Gastroesophageal sphincter (tissue), 4 donors: ENCODE measurements at places on chromosomes 4 and X.
A peak's percentile ranks its signal among the peaks of the same experiment; 100 is the strongest.

DNA sequence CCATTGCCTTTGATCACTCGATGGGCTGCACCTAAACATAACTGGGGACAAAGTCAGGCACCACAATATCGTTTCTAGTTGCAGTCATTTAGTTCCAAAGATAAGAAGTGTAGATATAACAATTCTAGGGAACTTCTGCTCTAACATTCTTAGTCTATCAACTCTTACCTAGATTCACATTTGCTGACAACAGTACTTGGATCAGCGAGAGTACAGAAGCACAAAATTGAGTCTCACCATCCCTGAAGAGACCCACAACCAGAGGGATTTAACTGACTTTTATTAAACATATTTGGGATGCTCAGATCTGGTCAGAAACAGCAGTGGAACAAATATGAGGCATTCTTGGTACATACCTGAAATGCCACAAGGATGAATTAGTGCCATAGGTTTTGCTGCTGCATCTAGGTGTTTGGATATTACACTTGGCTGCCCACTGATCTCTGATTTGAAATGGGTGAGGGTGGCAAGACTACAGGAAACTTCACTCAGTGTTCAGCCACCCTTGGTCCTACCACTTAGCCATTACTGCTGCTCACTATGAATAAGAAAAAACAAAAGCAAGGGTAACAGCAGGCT lies 28.9 kb upstream of the HUWE1 start:
- H3K27ac ChIP-seq: no peak overlapping the region
- no peaks in the 10 kb centered on the region for H3K27me3 ChIP-seq

DNA sequence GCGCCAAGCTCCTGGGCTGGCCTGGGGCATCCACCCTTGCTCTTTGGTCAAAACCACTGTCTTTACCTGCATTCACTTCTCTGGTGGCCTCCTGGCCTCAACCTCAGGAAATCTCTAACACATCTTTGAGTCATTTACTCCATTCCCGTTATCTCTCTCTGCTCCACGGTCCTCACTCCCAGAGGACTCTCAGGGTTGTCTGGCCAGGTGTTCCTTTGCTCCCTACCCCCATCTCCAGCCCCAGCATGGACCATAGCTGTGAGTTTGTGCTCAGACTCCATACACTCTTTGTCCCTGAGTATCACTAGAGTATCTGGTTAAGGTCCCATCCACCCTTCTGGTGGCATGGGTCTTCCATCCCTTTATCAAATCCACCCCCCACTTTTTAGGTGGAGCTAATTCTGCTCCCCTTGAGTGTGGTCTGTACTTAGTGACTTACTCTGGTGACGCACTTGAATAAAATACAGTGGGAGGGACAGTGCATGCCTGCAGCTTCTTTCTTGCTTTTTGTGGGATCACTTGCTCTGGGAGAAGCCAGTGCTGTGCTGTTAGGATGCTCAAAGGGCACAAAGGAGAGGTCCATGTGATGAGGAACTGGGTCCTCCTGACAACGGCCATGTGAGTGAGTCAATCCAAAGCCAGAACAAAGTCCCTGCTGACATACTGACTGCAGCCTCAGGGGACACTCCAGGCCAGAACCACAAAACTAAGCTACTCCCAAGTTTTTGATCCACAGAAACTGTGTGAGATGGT lies 44.3 kb downstream of the IGFBP7 start:
- ATAC-seq: no peak
- no peaks in the 10 kb centered on the region for H3K36me3 ChIP-seq
- H3K27ac ChIP-seq: peak overlapping the region; percentile 3
- peaks cover 77% of the 10 kb centered on the region for H3K4me1 ChIP-seq

DNA sequence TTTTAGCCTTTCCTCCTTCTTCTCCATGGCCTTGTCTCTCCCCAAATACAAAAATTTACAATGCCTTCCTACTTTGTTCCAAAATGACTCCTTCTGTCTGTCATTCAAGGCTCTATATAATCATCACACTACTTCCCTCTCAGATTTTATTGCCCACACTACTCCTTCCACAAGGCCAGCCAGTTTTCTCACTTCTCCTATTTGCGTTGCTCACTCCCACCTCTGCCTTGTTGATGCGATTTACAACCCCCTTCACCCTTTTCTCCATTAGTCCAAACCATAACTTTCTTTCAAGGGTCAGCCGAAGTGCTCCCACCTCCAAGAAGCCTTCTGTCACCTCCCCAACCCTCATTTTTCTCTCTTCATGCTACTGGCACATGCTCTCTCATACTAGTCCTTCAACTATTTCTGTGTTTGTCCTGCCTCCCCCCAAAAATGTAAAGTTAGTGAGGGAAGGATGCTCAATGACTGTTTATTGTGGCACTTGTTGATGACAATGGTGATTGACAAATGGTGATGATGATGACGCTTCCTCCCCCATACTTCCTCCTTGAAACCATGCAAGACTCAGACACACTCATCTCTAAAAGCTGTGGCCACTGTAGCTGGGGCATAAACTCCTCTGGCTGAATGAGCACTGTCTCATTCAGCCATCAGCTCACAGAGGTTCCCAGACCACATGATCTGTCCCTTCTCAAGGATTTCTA lies 2.7 kb upstream of the XKRX start:
- H3K4me1 ChIP-seq: no peaks in the 10 kb centered on the region
- no peak overlapping the region for H3K4me3 ChIP-seq
- H3K27ac ChIP-seq: no peak overlapping the region
- ATAC-seq: no peak
- H3K36me3 ChIP-seq: no peaks in the 10 kb centered on the region
- H3K27me3 ChIP-seq: no peaks in the 10 kb centered on the region

DNA sequence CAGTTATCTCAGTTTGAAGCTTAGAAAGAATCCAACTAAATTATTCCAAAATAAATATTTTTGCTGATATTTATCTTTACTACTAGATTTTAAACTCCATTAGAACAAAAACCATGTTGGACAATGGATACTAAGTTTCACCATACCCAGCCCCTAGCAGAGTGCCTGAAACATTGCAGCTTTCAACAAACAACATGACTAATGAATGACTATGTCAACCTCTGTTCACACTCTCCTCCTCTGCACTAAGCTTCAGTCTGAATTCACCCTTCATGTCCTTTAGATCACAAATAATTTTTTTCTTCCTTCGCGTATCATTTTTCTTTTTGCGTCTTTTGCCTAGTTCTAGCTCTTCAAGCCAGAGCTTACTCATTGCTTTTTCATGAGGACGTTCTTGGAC lies 315.2 kb downstream of the PCDH10 start:
- H3K27me3 ChIP-seq: no peaks in the 10 kb centered on the region
- H3K4me1 ChIP-seq: no peaks in the 10 kb centered on the region
- no peak for ATAC-seq
- no peak overlapping the region for H3K4me3 ChIP-seq

DNA sequence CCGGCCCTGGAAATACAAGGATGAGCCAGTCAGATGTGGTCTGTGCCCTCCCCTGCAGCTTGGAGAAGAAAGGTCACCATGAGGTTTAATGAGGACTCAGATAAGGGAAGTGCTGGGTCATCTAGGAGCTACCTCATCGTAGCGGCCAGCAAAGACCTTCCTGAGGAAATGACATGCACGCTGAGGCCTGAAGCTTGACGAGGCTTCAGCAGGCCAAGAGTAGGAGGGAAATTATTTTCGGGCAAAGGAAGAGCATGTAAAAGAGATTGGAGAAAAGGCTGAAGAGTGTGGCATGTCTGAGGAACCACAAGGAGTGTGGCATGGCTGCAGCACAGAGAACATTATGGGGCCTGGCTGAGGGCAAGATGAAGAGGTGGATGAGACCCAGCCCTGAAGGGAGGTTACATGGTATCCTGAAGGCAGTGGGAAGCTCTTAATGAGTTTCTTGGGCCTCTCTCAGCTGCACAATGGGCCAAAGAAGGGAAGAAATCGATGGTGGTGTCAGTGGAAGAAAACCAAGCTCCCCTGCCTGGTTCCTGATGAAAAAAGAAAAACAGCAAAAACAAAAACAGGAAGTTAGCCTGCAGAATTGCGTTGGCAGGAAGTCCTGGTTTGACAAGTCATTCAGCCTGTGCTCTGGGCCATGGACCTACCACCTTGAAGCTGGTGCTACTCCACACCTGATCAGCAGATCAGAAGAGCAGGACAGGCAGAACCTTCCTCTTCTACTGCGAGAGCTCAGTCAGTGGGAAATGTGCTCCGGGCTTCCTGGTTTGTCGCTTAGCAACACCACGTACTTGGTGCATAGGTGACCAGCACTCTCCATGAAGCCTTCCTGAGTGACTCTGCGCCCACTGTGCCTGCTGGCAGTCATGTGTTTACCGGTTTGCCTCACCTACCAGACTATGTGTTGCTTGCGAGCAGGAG lies 134.5 kb upstream of the KLF3 start:
- H3K4me3 ChIP-seq: no peak overlapping the region
- peak; percentile 34 for ATAC-seq
- no peaks in the 10 kb centered on the region for H3K36me3 ChIP-seq
- no peaks in the 10 kb centered on the region for H3K4me1 ChIP-seq
- no peak overlapping the region for H3K27ac ChIP-seq

DNA sequence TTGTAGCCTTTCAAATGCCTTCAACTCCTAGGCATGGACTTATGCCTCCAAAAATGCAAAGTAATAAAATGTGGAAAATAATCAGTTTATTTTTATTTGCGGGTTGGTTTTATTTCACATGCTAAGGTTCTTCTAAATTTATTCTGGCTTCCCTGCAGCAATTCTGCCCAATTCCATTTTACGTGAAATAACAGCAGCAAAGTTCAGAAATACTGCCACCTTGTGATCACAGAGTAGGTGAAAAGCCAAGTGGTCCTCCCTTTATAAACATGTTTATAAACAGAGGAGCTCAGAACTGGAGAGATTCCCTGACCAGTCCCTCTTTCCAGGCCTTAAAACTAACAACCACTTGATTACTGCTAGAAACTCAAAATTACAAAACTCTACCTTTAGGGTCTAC lies 14.7 kb upstream of the DCHS2 start:
- H3K27ac ChIP-seq: no peak overlapping the region
- peak; percentile 43 for ATAC-seq
- no peak overlapping the region for H3K4me3 ChIP-seq
- H3K27me3 ChIP-seq: no peaks in the 10 kb centered on the region
- no peaks in the 10 kb centered on the region for H3K36me3 ChIP-seq
- no peaks in the 10 kb centered on the region for H3K4me1 ChIP-seq

- no peaks in the 10 kb centered on the region for H3K27me3 ChIP-seq
- no peak overlapping the region for H3K4me3 ChIP-seq
- no peak for ATAC-seq
- H3K4me1 ChIP-seq: no peaks in the 10 kb centered on the region
- no peak overlapping the region for H3K27ac ChIP-seq
These were observed 74.3 kb upstream of the VCX2 start for GRCh38 chrX:8245411-8245810.

DNA sequence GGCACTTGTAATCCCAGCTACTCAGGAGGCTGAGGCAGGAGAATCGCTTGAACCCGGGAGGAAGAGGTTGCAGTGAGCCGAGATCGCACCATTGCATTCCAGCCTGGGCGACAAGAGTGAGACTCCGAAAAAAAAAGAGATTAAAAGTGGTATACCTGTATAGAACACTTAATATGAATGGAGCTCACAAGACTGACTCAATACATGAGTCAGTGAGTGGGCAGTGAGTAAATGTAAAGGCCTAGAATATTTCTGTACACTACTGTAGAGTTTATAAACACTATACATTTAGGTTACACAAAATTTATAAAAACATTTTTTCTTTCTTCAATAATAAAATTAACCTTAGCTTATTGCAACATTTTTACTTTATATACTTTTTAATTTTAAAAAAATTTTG lies 93.8 kb downstream of the CENPC start:
- no peaks in the 10 kb centered on the region for H3K27me3 ChIP-seq
- no peaks in the 10 kb centered on the region for H3K4me1 ChIP-seq
- no peak overlapping the region for H3K4me3 ChIP-seq
- no peak overlapping the region for H3K27ac ChIP-seq
- H3K36me3 ChIP-seq: peaks cover 42% of the 10 kb centered on the region

DNA sequence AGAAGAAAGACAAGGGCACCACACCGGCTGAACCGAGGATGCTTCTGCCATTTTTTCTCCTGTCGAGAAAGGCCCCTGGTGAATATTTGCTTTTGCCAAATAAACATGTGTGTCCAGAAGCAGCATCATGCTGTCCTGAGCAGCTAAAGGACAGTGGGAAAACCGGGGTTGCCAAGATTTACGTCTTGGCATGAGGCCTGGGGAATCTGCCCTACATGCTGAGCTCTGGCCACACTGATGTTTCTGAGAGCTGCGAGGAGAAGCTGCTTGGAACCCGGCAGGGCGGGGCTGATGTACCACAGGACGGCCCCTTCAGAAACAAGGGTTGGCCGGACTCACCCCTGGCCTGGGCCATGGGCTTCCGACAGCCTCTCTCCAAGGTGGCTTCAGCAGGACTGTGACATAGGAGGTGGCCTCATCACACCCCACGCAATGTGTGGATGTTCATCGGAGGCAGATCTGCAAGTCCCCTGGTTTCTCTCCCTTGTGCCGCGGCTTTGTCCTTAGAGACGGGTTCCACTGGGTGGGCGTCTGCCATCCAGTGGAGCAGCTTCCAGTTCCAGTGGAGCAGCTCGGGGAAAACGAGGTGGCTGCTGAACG lies 42.2 kb upstream of the SORCS2 start:
- H3K4me3 ChIP-seq: no peak overlapping the region
- H3K27me3 ChIP-seq: peaks cover 4% of the 10 kb centered on the region
- no peak overlapping the region for H3K27ac ChIP-seq
- H3K4me1 ChIP-seq: no peaks in the 10 kb centered on the region
- ATAC-seq: no peak

- H3K4me3 ChIP-seq: no peak overlapping the region
- no peak for ATAC-seq
- no peak overlapping the region for H3K27ac ChIP-seq
- H3K4me1 ChIP-seq: no peaks in the 10 kb centered on the region
These were observed 55.8 kb upstream of the MAGEB10 start for GRCh38 chrX:27751976-27752375.

DNA sequence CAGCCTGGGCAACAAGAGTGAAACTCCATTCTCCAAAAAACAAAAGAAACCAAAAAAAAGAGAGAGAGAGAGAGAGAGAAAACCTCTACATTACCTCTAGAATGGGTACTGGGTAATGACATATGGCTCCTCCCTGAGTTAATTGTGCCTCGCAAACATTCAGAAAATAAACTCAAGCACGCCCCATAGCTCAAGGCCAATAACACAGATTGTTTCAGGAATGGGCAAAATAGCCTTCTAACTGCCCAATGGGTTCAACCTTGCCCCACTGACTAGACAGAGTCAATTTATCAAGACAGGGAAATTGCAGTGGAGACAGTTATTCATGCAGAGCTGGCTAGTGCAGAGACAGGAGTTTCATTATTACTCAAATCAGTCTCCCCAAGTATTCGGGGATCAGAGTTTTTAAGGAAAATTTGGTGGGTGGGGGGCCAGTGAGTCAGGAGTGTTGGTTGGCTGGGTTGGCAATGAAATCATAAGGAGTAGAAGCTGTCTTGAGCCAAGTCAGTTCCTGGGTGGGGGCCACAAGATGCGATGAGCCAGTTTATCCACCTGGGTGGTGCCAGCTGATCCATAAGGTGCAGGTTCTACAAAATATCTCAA lies 25.1 kb downstream of the NIPAL1 start:
- no peak for ATAC-seq
- H3K27ac ChIP-seq: no peak overlapping the region
- no peak overlapping the region for H3K4me3 ChIP-seq
- H3K36me3 ChIP-seq: no peaks in the 10 kb centered on the region
- H3K4me1 ChIP-seq: no peaks in the 10 kb centered on the region
- peaks cover 24% of the 10 kb centered on the region for H3K27me3 ChIP-seq
